ENCODE measurements at places on chromosomes 4 and X. TPM values are rescaled to one million over a fixed set of nuclear protein-coding genes. Genes with fewer than 3 reads are reported as not detected.

The PLA2G12A gene
- total RNA-seq, result 46.9 TPM

The DCX gene
- total RNA-seq, result 0.40 TPM

The CLIC2 gene
- 9.1 TPM for total RNA-seq

The CENPVL1 gene
- not detected for total RNA-seq

The SMIM10L2A gene
- total RNA-seq, result 0.27 TPM

The SSX4 gene
- total RNA-seq, result not detected

The CCDC160 gene
- total RNA-seq, result not detected

The RIBC1 gene
- 0.66 TPM for total RNA-seq

The FGD1 gene
- total RNA-seq, result 4.9 TPM

The GABRE gene
- total RNA-seq, result 11.9 TPM

The BANK1 gene
- 1.2 TPM for total RNA-seq

The MAGED4 gene
- total RNA-seq, result 1.8 TPM

The WDFY3 gene
- 46.3 TPM for total RNA-seq

GRCh38 chrX:7351926-7352325, 204.0 kb upstream of the PUDP start:
- no peak for DNase-seq

DNA sequence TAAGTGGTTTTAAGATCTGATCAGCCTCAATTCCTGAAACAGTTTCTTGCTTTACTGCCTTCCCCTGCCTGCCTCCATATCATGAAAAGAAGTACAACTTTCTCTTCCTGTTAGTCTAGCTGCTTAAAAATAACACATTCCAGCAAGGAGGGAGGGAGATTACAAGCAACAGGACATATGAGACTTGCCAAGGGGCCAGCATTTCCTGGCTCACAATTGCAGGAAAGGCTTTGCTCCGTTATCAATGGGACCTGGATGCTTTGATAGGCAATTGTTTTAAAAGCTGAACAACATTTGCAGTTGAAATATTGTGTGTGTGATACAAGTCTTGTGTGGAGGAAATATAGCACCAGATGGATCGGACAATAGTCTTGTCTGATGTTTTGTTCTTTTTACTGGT, 425.0 kb downstream of the FAT4 start:
- no peak for DNase-seq

DNA sequence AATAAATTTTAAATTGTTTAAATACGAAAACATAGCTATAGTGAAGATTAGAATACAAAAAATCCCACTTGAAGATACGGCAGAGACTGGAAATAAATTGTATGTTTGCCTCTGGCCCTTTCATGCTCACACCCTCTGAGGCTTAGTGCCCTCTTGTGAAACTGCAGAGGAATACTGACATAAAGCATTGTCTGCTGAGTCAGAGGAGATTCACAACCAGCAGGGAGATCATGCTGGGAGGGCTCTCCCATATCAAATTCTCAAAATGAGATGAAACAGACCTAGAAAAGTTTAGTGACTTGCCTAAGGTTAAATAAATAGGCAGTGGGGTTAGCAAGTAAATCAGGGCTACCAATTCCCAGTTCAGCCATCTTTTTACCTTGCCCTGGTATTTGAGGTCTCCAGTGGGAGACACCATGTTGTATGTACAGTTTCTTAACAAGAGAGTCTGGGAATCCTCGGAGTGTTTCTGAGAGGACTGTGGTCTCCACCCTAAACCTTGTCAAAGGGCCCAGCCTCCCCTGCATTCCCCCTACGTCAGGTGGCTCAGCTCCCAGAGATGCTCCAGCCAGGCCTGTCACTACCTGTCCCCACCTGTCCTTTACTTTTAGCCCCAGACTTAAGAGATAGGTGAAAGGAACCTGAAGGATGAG, 581.4 kb upstream of the DIPK2B start:
- DNase-seq, result no peak

- DNase-seq, result no peak
Measured at GRCh38 chrX:31057691-31058090, 14.2 kb downstream of the FTHL17 start.

- no peak for DNase-seq
Measured at GRCh38 chr4:100314057-100314456, 123.8 kb upstream of the DDIT4L start.

DNA sequence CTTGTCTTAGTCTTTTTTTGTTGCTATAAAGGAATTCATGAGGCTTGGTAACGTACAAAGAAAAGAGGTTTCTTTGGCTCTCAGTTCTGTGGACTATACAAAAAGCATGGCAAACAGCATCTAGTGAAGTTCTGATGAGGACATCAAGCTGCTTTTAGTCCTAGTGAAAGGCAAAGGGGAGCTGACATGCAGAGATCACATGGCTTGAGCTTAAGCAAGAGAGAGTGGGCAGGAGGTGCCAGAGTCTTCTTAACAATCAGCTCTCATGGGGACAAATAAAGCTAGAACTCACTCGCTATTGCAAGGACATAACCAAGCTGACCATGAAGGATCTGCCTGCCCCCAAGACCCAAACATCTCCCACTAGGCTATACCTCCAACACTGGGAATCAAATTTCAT, 1063.1 kb downstream of the PCDH7 start:
- DNase-seq, result no peak

GRCh38 chr4:176339936-176340761, 20.4 kb downstream of the SPCS3 start:
- no peak for DNase-seq

GRCh38 chr4:1207603-1208265, 35.4 kb upstream of the SPON2 start:
- peak; percentile 64 for DNase-seq

DNA sequence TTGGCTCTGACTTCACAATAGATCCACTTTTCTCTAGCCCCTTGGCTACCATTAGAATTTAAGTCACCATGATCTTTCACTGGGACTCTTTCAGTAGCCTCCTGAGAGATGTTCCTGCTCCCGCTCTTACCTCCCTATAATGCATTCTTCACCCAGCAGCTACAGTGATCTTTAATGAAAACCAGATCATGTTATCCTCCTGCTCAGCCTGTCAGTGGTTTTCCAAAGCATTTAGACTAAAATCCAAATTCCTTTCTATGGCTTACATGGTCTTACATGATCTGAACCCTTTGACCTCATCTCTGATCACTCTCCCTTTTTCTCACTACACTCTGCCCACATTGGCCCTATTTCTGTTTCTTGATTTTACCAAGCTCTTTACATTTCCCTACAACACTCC, 18.3 kb upstream of the RPS6KA3 start:
- DNase-seq, result no peak

DNA sequence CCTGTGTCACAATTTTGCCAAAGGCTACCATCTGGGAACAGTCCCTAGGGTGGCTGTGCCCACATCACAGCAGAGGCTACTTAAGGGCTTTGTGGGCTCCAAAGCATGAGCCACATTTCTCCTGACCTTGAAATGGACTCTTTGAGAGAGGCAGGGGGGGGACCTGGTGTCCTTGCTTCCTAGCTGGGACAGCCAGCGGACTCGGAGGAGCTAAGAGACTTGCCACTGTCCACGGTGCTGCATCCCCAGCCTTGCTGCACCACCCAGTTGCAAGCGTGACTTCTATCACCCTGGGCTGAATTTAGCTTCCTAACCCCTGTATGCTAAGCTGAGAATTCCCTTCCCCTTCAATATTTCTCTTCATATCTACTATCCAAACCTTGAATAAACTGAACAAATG, 99.0 kb downstream of the PHKA2 start:
- no peak for DNase-seq

DNA sequence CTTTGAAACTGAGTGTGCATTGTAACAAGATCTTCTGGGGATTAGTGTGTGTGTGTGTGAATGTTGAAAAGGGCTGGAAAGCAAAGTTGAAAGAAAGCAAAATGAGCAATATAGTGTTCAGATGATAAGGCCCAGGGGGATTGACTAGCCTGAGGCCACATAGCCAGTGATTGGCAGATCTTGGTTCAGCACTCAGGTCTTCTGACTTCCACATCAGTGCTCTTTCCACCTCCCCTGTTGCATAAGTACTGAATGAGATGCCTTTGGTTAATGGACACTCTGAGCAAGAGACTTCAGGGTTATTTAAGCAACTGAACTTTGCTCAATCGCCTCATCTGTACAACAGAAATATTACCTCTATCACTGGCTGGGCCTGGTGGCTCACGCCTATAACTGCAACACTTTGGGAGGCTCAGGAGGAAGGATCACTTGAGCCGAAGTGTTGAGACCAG, 120.4 kb downstream of the TMEM164 start:
- no peak for DNase-seq

- DNase-seq, result no peak
Measured at GRCh38 chr4:58502839-58503238, 1392.7 kb upstream of the IGFBP7 start.

DNA sequence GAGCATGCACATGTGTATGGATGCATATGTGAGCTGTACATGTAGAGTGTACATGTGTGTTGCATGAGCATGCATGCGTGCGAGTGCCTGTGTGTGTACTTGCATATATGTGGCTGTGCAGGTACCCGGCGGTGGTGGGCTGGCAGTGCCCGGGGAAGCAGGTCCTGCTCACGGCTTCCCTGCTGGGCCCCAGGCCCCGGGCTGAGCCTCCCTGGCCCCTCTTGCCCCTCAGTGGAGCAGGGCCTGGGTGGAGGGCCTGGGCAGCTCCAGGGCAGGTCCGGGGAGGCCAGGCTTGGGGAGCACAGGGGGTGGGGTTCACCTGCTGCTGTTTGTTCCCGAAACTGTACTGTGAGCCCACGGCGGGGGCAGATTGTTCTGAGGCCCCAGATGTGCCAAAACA, 9.4 kb downstream of the NAT8L start:
- DNase-seq, result no peak

- DNase-seq, result no peak
Measured at GRCh38 chrX:101398694-101399093, 7.9 kb downstream of the RPL36A start.

DNA sequence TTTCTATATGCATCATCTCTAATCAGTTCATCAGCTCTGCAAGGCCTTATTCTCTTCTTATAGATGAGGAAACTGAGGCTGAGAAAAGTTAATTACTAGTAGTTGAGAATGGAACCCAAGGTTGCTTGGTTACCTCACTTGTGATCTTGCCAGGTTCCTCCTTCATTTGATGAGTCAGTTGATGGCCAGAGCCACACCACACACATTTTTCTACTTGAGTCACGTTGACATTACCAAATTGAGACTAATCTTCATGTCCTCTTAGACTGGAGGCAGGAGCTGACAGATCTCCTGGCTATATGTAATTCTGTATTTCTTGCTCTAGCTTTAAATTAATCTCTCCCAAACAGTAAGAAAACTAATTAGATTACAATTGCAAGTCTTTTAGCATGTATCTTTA, 428.4 kb downstream of the AFF2 start:
- no peak for DNase-seq

DNA sequence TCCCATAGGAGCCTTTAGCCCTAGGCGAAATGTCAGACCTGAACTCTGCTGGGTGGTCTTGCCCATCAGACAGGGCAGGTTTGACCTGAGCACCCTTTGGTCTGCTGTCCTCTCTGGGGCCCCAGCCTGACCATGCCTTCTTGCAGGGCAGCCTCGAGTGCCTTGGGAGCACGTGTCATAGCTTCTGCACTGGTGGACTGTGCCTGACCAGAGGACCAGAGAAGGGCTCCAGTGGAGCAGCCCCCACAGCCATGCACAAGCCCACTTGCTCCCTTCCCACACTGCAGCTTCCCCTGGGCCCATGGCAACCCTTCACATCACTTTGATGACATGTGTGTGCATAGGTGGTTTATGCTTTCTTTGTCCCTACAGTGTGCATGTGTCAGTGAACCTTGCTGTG, 394.0 kb downstream of the TEX13C start:
- no peak for DNase-seq

DNA sequence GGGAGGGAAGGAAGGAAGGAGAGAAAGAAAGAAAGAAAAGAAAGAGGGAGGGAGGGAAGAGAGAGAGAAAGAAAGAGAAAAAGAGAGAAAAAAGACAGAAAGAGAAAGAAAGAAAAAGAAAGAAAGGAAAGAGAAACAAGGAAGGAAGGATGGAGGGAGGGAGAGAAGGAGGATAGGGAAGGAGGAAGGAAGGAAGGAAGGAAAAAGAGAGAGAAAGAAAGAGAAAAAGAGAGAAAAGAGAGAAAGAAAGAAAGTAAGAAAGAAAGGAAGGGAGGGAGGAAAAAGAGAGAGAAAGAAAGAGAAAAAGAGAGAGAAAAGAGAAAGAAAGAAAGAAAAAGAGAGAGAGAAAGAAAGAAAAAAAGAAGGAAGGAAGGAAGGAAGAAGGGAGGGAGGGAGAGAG, 105.8 kb upstream of the RBPJ start:
- DNase-seq, result no peak

- DNase-seq, result no peak
Measured at GRCh38 chr4:166143227-166143626, 270.2 kb downstream of the TLL1 start.

- no peak for DNase-seq
Measured at GRCh38 chrX:107804427-107804826, 21.2 kb upstream of the MID2 start.

DNA sequence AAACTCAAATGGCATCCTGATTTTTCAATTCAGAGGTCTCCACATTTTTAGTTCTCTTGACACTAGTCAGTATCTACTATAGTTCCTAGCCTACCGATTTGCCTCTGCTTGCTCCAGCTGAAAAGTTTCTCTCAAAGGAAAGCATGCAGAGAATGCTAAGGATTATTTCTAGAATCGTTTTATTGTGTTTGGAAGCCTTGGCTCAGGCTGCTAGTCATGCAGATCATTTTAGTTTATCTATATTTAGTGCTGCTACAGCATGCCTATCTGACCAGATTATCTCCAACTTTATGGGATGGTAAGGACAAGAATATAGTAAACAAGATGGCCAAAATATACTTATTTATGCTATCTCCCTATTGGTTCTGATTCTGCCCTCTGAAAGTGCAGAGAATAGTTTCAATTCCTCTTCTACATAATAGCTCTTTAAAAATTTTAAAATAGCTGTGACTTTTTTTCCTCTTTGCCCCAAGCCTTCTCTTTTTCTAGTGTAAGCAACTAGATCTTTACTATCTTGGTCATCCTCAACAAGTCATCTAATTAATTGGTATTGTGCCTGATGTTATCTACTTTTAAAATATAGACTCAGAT, 15.7 kb upstream of the DRP2 start:
- no peak for DNase-seq

DNA sequence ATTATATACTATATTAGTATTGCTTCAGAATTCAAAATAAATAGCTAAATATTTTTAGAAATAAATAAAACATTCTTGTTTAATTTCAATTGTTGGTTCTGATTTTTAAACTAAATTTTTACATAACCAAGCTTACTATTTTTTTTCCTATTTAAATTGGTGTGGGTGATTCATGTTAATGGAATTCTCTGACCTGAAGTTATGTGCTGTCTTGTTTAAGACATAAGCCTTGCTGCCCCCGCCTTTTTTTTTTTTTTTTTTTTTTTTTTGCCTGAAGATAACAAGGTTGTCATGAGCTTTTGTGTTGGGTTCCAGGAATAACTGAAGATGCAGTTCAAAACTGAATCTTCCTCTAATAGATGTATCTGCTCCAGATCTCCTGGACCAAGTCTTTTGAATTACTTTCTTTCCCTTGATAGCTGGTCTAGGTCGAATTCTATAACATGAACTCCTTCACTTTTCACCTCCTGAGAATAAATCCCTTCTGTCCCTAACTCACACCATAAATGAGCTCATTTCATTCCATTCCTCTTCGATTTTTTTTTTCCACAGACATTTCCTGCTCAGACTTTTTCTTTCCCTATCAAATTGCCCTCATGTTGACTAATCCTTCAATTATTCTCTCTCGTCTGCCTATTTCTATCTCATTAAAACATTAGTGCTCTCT, 261.5 kb upstream of the FTHL17 start:
- no peak for DNase-seq

- no peak for DNase-seq
Measured at GRCh38 chr4:14607001-14607400, 395.3 kb upstream of the CPEB2 start.

Measured in colonic mucosa (tissue), 4 donors.